Suprapubic skin (tissue), 4 donors: ENCODE measurements at places on chromosomes 7 and 10. TPM values are rescaled to one million over a fixed set of nuclear protein-coding genes. Genes with fewer than 3 reads are reported as not detected.

DNA sequence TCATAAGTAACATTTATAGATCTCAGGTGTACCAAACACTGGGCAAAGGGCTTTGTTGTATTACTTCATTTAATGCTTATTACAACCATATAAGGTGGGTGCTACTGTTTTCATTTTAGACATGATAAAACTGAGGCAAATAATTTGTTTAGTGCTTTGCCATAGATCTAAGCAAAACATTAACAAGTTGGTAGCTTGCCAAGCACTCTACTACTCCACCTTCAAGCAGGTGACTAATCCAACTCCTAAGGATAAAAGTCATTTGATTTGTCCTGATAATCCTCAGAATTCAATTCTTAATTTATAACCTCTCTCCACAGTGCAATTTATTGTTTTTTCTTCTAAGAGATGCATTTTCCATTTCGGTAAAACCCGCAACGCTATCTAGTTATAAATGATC lies 646.4 kb downstream of the GRM8 start:
- no peaks in the 10 kb centered on the region for H3K36me3 ChIP-seq
- H3K4me3 ChIP-seq, result no peak overlapping the region
- no peak for DNase-seq
- no peaks in the 10 kb centered on the region for H3K27me3 ChIP-seq
- H3K4me1 ChIP-seq, result no peaks in the 10 kb centered on the region
- H3K27ac ChIP-seq, result no peak overlapping the region

DNA sequence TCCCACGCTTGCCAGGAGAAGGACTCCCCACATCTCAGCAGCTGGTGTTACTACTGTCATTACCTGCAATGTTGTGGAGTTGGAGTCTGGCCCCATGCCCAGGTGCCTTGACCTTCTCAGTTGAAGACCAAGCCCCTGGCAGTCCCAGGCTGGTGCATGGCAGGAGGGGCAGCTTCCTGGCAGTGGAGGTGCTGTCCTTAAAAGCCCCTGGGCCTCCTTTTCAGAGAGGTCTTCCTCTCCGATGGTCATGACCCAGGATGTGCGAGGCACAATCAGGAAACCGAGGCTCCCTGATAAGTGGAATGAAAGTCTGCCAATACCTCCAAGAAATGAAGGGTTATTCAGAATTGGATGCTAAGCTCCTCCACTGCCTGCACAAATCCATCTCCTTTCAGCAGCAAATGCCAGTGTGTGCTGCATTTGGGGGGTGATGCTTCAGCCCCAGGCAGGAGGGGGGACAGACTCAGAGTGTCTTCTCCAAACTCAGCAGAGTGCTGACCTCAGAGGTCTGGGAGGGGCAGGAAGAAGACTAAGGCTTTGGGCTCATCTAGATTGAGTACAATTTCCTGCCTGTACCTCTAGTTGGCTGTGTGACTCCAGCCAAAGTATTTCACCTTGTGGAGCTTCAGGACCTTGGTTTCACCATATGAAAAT lies 97.0 kb upstream of the DDC start:
- H3K4me3 ChIP-seq, result no peak overlapping the region
- DNase-seq, result no peak
- H3K27me3 ChIP-seq, result no peaks in the 10 kb centered on the region

Gene NUP42
- total RNA-seq, result 46.6 TPM

Gene PBLD
- 4.0 TPM for total RNA-seq

DNA sequence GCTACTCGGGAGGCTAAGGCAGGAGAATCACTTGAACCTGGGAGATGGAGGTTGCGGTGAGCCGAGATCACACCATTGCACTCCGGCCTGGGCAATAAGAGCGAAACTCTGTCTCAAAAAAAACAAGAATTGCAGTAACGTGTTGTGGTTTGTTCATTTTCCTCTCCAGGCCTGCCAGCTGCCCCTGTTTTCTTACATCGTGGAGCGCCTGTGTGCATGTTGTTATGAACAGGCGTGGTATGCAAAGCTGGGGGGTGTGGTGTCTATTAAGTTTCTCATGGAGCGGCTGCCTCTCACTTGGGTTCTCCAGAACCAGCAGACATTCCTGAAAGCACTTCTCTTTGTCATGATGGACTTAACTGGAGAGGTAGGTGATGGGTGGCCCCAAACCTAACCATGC lies 52.1 kb downstream of the TRRAP start:
- H3K36me3 ChIP-seq, result peaks cover 100% of the 10 kb centered on the region
- no peak for DNase-seq
- no peak overlapping the region for H3K4me3 ChIP-seq
- no peaks in the 10 kb centered on the region for H3K4me1 ChIP-seq
- H3K27me3 ChIP-seq, result no peaks in the 10 kb centered on the region
- no peak overlapping the region for H3K27ac ChIP-seq

- H3K27me3 ChIP-seq, result peaks cover 28% of the 10 kb centered on the region
- H3K27ac ChIP-seq, result no peak overlapping the region
- H3K4me3 ChIP-seq, result peak overlapping the region; percentile 40
- no peaks in the 10 kb centered on the region for H3K36me3 ChIP-seq
- peaks cover 11% of the 10 kb centered on the region for H3K4me1 ChIP-seq
- no peak for DNase-seq
Observed at GRCh38 chr7:141511676-141512396, 39.4 kb upstream of the AGK start.

- H3K27ac ChIP-seq, result no peak overlapping the region
- H3K4me1 ChIP-seq, result peaks cover 18% of the 10 kb centered on the region
- H3K36me3 ChIP-seq, result peaks cover 45% of the 10 kb centered on the region
- no peak overlapping the region for H3K4me3 ChIP-seq
- DNase-seq, result no peak
Observed at GRCh38 chr10:133396035-133396624, 2.2 kb downstream of the MTG1 start.

DNA sequence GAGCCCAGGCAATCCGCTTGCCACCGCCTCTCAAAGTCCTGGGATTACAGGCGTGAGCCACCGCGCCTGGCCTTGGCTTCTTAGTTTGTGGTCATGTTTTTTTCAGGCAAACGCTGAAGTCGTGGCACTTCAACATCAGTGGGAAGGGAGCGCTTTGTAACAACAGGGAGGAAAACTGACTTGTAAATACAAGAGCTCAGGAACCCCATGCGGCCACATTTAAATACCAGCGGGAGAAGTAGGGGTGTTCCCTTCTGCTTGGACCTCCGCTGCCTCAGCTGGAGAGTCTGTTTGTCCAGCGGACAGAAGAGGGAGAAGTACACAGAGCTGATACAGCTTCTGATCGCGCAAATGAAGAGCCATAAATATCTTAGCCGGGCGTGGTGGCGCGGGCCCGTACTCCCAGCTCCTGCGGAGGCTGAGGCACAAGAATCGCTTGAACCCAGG lies 108.7 kb upstream of the KMT2C start:
- no peaks in the 10 kb centered on the region for H3K4me1 ChIP-seq
- no peaks in the 10 kb centered on the region for H3K36me3 ChIP-seq
- DNase-seq, result no peak
- no peak overlapping the region for H3K27ac ChIP-seq
- no peaks in the 10 kb centered on the region for H3K27me3 ChIP-seq
- no peak overlapping the region for H3K4me3 ChIP-seq

DNA sequence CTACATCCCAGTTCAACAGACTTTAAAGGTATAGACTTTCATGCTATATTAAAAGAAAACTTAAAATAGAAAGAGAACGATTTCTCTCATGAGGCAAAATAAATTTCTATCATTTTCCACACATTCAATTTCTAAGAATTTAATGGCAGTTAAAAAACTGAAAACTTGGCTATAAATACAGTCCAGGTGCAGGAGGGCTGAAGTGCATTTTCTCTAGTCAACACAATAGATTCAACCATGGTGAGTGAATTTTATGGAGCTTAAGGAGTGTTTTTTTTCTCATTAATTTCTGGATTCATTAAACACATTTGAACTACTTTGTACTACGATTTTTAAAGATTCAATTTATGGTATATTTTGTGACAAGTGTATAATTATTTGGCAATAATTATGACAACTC lies 240.8 kb upstream of the SLC26A5 start:
- no peak overlapping the region for H3K4me3 ChIP-seq
- H3K4me1 ChIP-seq, result no peaks in the 10 kb centered on the region
- no peak for DNase-seq
- H3K27ac ChIP-seq, result no peak overlapping the region
- no peaks in the 10 kb centered on the region for H3K36me3 ChIP-seq

GRCh38 chr10:86017841-86018734 lies 348.5 kb downstream of the GRID1 start:
- H3K4me3 ChIP-seq, result no peak overlapping the region
- H3K4me1 ChIP-seq, result no peaks in the 10 kb centered on the region
- H3K27me3 ChIP-seq, result no peaks in the 10 kb centered on the region
- no peak overlapping the region for H3K27ac ChIP-seq

- no peak overlapping the region for H3K27ac ChIP-seq
- DNase-seq, result peak; percentile 83
- no peaks in the 10 kb centered on the region for H3K27me3 ChIP-seq
- H3K4me3 ChIP-seq, result no peak overlapping the region
- H3K36me3 ChIP-seq, result no peaks in the 10 kb centered on the region
- peaks cover 6% of the 10 kb centered on the region for H3K4me1 ChIP-seq
Observed at GRCh38 chr7:150420987-150421674, 29.3 kb upstream of the GIMAP8 start.

DNA sequence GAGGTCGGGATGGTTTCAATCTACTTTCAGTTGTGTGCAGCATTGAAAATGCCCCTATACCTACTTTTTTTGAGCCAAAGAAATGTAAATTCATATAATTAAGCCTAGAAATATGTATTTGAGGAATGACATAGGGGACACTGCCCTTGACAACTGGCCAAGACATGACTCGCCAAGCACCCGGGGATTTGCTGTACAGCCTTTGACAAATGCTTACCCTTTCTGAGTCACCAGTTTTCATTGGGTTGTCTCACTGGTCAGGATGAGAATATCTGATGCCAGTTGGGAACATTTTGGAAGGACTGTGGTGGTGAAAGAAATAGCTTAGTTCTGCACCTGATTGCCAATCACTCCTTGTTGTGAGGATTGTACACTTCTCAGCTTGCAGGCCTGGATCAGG lies 166.8 kb upstream of the HABP2 start:
- DNase-seq, result no peak
- H3K27me3 ChIP-seq, result no peaks in the 10 kb centered on the region
- no peak overlapping the region for H3K4me3 ChIP-seq
